ENCODE measurements at places on chromosomes 12 and 14. TPM values are rescaled to one million over a fixed set of nuclear protein-coding genes. Genes with fewer than 3 reads are reported as not detected.

GRCh38 chr14:49483268-49483667, 102.9 kb downstream of the RPS29 start:
- no peak for DNase-seq

DNA sequence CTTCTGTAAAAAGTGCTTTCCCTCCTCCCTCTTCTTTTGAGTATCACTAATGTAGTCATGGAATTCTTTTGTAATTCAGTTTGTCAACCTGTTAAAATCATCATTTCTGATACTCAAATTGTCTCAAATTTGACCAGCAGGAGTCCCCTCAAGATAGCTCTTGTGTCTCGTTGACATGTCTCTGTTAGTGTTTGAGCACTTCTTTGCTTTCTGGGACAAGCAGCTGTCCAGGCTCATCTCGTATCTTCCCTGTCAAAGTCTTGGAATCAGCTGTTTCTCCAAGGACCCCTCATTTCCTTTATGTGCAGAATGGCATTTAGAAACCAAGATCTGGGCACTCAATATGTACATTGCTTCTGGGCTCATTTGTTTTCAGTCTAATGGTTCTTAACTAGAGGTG, 10.7 kb downstream of the CIPC start:
- no peak for DNase-seq

GRCh38 chr12:24852420-24852819, 96.5 kb downstream of the BCAT1 start:
- DNase-seq = no peak

DNA sequence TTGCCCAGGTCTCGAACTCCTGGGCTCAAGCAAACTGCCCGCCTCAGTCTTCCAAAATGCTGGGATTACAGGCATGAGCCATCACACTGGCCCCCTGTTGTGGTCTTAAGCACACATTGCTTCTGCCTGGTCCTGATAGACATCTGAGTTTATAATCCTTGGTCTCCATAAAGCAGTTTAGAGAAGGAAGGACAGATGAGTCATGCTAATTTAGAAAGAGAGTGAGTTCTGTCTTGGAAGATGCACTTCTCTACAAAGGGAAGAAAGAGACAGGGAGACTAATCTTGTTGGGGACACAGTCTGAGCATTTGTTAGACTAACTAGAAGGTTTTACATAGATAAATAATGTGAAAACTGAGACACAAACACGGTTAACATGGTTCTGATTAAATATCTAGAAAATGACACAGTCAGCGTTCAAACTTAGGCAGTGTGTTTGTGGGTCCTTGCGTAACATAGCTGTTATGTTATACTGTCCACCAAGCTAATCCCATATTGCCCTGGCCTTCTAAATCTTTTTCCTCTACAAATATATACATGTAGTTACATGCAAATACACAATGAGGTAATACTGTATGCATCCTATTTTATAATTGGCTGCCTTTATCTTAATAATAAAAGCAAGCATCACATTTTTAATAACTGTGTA, 31.0 kb downstream of the SAMD4A start:
- no peak for DNase-seq

GRCh38 chr14:21204167-21205025, 48.5 kb upstream of the OR5AU1 start:
- DNase-seq = no peak

- no peak for DNase-seq
These were observed 276.8 kb downstream of the PCNX1 start for GRCh38 chr14:71183876-71184689.

- no peak for DNase-seq
These were observed 417.2 kb upstream of the FLRT2 start for GRCh38 chr14:85112762-85113161.

- DNase-seq = peak; percentile 49
These were observed 29.1 kb upstream of the LRTM2 start for GRCh38 chr12:1791104-1791841.

DNA sequence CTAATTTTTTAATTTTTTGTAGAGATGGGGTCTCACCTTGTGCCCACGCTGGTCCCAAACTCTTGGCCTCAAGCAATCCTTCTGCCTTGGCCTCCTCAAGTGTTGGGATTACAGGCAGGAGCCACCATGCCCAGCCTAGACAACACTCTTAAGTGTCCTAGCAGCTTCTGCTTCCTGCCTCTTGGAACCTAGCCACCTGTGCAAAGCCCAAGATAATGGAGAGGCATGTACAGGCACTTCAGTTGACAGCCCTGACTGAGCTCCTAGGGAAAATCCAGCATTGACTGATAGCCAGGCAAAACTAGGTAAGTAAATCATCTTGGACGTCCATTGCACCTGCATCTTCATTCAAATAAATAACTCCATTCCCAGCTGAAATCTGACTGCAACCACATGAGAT, 15.5 kb downstream of the COX14 start:
- no peak for DNase-seq

TSPAN11 gene
- not detected for polyA plus RNA-seq

PUS7L gene
- 42.1 TPM for polyA plus RNA-seq

ZNF664 gene
- 8.2 TPM for polyA plus RNA-seq

All from immature natural killer cell (primary cell).